CD14-positive monocyte (primary cell): ENCODE measurements at places on chromosomes 11 and 22.

DNA sequence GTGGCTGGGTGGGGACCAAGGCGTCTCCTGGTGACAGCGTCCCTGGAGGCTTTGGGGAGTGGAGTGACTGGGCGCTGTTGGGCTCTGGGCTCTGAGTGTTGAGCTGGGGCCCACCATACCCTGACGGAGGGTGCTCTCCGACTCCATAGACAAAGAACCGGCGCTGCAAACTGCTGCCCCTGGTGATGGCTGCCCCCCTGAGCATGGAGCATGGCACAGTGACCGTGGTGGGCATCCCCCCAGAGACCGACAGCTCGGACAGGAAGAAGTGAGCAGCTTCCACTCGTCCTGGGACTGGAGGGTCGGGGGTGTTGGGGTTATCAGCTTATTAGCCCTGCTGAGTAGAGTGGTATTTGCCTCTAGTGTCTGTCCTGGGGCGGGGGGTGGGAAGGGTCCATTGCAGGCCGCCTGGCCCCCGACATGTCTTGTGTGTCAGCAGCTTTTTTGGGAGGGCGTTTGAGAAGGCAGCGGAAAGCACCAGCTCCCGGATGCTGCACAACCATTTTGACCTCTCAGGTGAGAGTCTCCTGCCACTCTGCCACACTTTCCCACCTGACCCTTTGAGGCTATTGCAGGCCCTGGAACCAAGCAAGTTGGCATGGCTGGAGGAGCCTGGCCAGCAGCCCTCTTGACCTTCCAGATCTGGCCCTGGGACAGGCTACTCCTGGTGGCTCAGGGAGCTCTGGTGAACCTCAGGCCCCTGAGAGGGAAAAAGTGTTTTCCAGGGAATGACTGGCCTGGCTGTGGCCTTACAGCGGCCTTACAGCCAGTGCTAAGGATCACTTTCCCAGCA, 7.6 kb downstream of the CLDN5 start:
- DNase-seq: no peak

- no peak for DNase-seq
Measured at GRCh38 chr11:102459393-102459792, 6.8 kb upstream of the TMEM123 start.

- DNase-seq: no peak
Measured at GRCh38 chr11:100888836-100889235, 201.7 kb downstream of the ARHGAP42 start.

- no peak for DNase-seq
Measured at GRCh38 chr11:10607462-10608132, 39.1 kb upstream of the LYVE1 start.

DNA sequence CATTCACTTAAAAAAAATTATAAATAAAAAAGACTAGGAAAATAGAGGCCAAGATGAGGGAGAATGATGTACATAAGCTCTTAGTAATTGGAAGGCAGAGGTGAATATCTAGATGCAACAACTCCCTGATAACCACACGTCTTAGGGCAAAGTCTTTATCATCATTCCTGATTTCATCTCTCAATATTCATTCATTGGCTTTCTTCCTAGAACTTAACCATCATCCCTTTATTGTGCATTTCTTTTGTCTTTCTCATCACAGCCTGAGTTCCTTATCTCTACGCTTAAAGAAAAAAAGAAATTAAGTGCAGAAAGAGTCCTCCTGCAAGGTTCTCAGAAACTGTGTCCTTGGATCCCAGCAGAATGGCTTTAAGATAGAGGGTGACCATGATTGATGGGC, 23.2 kb upstream of the FLI1 start:
- DNase-seq: no peak

GRCh38 chr22:43272301-43272700, 70.9 kb downstream of the SCUBE1 start:
- DNase-seq: no peak

DNA sequence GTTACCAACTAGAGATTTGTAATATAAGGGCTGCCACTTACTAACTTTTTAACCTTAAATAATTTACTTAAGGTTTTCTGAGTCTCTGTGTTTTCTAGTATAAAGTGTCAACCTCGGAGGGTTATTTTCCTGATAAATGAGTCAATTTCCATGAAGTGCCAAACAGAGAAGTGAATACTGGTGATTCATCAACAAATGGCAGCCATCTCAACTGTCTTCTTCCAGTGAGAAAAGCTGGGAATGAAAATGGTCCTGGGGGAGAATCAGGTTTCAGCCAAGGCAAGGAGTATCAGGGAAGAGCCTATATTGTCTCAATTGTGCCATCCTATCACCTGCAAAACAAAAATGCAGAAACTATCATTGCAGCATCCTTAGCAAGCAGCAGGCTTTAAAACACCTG, 129.1 kb downstream of the LUZP2 start:
- no peak for DNase-seq

GRCh38 chr22:21753374-21754111, 17.9 kb upstream of the YPEL1 start:
- DNase-seq: no peak

- DNase-seq: no peak
Measured at GRCh38 chr11:44573333-44573732, 7.9 kb downstream of the CD82 start.
